ENCODE measurements at places on chromosomes 12 and 14. TPM values are rescaled to one million over a fixed set of nuclear protein-coding genes. Genes with fewer than 3 reads are reported as not detected.
A peak's percentile ranks its signal among the peaks of the same experiment; 100 is the strongest.

Gene SYT1
- total RNA-seq, result 0.95 TPM

Gene LBHD2
- not detected for total RNA-seq

Gene CELA1
- total RNA-seq, result not detected

Gene SCNN1A
- total RNA-seq, result 156 TPM

Gene ETFRF1
- 24.7 TPM for total RNA-seq

DNA sequence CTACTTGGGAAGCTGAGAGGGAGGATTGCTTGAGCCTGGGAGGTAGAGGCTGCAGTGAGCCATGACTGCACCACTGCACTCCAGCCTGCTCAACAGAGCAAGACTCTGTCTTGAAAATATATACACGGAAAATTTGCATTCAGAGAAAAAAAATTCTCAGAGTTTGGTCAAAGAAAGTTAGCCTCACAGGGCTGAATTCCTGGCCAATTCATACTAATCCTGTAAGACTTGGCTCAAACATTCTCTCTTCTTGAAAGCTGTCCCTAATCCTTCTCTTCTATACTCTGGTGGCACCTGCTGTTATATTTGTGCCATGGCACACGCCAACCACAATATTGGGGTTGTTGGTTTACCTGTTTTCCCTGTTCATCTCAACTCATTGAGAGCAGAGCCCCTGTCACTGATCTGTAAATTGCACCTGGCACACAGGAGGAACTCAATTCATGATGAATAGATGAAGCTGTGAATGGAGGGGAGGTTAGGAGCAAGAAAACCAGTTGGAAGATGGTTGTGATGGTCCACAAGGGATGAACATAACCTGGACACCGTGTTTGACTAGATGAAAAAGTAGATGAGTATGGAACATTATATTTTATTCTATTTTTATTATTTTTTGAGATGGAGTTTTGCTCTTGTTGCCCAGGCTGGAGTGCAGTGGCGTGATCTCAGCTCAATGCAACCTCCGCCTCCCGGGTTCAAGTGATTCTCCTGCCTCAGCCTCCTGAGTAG, 36.8 kb upstream of the SPTSSA start:
- no peak for DNase-seq

DNA sequence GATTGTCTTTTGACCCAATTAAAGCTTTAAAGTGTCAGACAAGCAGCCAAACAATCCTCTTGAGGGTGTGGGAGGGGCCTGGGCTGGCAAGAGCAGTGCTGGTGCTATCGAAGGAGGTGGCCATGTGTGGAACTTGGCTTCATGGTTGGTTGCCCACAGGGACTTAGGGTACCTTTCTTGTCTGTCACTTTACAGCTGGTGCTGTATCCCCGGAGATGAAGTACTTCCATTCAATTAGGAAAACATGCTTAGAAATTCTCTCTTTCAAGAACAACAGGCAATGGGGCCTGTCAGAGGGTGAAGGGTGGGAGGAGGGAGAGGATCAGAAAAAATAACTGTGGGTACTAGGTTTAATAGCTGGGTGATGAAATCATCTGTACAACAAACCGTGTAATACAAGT, 86.5 kb downstream of the DAAM1 start:
- peak; percentile 51 for DNase-seq

- DNase-seq, result no peak
Observed at GRCh38 chr14:60294411-60295069, 45.5 kb downstream of the PPM1A start.

DNA sequence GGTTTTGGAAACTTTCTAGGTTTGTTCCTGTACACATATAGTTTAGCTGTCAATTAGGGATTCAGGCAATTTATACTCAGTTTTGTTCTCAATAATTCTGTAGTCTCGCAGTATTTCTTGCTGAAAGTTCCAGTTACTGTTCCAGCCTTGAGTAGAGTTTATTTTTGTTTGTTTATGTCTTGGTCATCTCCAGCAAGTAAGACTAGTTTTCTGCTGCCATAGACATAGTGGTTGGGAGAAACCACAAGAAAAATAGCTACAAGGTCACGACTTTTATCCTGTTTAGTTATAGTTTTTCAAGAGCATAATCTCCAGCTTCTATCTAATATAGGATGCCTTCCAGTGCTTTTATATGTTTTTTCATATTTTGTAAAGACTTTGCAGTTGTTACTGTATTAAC, 99.6 kb upstream of the FOXG1 start:
- no peak for DNase-seq

DNA sequence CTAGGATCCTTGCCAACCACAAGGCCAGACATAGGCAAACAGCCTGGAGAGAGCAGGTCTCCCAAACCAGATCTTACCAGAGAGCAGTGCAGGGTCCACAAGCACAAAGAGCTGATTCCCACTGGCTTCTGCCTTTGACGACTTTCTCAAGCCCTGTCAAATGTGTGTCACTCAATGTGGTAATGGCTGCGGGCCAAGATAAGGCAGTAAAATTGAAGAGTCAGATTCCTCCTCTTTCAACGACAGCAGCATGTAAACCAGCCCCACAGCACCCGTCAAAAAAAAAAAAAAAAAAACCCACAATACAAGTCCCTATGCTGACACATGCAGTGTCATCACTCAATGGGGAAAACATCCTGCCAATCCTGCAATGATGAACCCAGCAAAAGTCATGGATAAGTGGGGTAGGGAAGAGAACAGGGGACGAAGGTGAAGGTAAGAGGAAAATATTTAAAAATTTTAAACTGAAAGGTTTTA, at the start of gene STON2:
STON2 (minus strand) TSS at position 123 of the 477 bp plus-strand sequence. CDS start 1,942 bp downstream, outside the sequence.
- no peak for DNase-seq

DNA sequence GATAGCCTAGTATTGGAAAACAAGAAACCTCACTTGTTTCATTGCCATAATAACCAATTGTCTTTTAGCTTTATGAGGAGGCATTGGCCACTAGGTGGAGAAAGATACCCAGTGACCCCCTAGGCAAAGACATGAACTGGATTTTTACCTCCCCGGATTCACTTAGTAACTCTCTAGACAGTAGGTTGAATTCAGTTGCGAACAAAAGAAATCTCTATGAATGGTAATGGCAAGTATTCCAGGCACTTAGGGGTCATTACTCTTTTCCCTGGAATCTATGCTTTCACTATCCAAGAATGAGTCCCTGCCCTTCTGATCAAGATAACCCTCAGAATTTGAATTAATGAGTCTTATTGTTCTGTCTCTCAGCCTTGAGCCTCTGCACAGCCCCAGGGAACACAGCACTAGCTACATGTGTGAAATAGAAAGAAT, 29.5 kb upstream of the RHOJ start:
- DNase-seq, result no peak

GRCh38 chr14:70036665-70037064, 152.1 kb downstream of the SLC8A3 start:
- no peak for DNase-seq

GRCh38 chr14:24881116-24881893, 168.6 kb downstream of the STXBP6 start:
- DNase-seq, result no peak

- no peak for DNase-seq
Observed at GRCh38 chr12:131395971-131396573, 314.8 kb upstream of the SFSWAP start.

DNA sequence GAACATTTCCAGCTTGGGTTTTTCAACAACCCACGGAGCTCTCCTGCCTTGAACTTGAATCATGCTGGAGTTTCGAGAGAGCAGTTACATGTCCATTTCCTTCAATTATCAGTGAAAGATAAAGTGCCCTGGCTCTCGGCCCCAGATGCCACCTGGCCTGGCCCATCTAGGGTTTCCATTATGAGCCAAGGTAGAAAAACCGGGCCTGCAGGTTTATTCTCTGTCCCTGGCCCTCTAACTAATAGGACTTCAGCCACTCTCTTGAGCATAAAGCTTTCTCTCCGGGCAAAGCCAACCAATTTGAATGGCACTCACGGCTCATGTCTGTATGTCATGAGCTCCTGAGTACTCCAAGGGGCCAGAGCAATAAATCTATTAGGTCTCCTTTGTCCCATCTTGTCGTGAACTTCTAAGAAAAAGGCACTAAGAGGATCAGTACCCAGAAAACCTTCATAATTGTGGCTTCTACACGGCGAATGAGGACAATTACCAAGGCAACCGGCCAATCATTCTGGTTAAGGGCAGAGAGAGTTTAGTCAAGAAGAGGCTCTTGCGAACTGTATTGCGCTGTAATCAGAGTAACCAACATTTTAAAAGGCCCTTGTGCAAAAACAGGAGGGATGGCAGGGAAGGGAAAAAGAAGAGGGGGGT, 392.3 kb downstream of the MED13L start:
- DNase-seq, result no peak
